ENCODE measurements at places on chromosomes 5 and 9. TPM values are rescaled to one million over a fixed set of nuclear protein-coding genes. Genes with fewer than 3 reads are reported as not detected.

HTR4 gene
- polyA plus RNA-seq = 0.91 TPM

- no peak for DNase-seq
These were observed 196.3 kb downstream of the MEF2C start for GRCh38 chr5:88686726-88687125.

GRCh38 chr5:180598797-180599589 is 7.7 kb upstream of the SCGB3A1 start:
- DNase-seq = no peak

DNA sequence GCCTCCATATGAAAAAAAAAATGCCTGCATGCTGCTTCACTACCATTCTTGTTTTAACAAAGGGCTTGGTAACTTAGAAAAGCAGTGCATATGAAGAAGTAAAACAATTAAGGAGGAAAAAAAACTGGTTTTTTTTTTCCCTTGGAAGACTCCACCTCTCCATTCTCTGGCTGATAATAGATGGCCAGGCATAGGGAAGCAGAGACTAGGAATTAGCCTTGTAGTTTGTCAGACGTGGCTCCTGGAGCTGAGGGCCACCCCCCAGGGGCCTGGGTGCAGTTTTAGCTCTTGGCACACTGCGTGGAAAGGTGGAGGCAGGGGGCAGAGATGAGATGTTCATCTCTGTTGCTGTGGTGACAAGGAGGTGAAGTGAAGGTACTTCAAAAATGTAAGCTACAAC is 42.7 kb downstream of the WDR36 start:
- no peak for DNase-seq

- DNase-seq = peak; percentile 81
These were observed at the start of gene ST8SIA4 for GRCh38 chr5:100903039-100903887. Gene ST8SIA4, minus strand, starts transcription at chr5:100903282. Its CDS starts 327 bp downstream, at chr5:100902955.

ZNF354B gene
- 23.7 TPM for polyA plus RNA-seq

DNA sequence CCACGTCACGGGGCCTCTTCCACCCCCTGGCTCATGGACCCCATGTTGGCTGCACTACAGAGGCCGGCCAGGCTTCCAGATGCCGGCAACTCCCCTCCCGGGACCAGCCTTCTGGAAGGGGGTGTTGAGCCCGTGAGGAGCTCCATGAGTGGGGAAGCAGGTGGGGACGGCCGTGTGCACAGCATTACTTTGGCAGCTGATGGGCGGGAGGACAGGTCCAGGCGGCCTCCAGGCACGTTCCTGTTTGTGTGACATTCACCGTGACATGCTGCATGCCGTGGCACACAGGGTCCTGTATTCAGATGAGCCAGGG is 29.1 kb upstream of the ABO start:
- no peak for DNase-seq

- DNase-seq = no peak
These were observed 53.9 kb downstream of the OSTF1 start for GRCh38 chr9:75142202-75142601.

WDR41 gene
- 82.7 TPM for polyA plus RNA-seq

SLCO6A1 gene
- not detected for polyA plus RNA-seq

DNA sequence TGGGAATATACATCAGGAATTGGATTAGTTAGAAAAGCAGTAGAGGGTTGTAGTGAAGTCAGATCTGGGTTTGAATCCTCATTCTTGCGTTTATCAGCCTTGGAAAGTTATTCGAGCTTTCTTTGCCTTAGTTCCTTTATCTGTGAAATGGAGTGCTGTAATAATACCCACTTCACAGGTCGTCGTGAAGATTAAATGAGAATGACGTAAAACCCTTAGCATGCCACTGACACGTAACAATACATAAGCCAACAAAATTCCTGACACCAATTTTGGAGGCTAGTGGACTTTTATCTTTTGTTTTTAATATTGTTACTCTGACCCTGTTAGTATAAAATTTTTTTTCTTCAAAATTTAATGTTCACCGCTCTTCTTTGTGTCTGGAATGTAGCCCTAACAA is 3.4 kb downstream of the SKP2 start:
- DNase-seq = no peak

GRCh38 chr9:135001526-135001925 is 83.8 kb upstream of the FCN1 start:
- no peak for DNase-seq

PSIP1 gene
- polyA plus RNA-seq = 213 TPM

SPATA31C1 gene
- not detected for polyA plus RNA-seq

DNA sequence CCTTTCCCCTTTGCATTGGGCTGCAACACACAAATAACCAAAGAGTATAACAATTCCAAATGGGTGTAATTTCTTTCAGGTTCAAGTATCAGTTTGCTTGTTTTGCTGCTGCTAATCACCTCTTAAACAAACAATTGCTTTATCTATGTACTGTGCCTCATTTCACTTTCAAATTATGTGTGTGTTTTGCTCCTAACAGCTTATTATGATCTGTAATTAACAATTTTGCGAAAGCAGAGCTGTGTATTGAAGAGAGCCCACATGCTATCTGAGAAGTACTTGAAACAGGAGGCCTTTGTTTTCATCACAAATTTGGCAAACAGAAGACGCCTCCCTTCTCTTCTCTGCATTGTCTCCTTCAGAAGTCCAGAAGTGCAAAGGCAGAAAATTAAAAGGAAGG is 312.0 kb downstream of the TLE1 start:
- DNase-seq = no peak

CMYA5 gene
- polyA plus RNA-seq = 11.7 TPM

GRXCR2 gene
- not detected for polyA plus RNA-seq

KCNN2 gene
- 3.4 TPM for polyA plus RNA-seq

DNA sequence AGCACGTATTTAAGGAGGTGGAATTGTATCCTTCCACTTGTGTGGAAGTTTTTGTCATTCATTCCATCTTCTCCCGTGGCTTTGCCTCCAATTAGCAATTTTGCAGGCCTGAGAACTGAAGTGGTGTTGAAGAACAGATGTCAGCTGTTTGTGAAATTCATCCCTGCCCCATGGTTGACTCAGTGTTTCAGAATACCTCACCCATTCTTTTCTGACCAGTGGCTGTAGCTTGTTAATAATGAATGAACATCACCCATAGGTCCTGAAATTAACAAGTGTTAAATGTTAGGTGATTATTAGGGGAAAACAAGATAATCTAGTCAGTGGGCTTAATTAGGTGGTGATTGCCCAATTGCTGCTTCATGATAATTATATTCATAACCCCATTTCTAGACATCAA is 11.7 kb downstream of the ZNF462 start:
- no peak for DNase-seq

AJM1 gene
- 1.1 TPM for polyA plus RNA-seq

DNA sequence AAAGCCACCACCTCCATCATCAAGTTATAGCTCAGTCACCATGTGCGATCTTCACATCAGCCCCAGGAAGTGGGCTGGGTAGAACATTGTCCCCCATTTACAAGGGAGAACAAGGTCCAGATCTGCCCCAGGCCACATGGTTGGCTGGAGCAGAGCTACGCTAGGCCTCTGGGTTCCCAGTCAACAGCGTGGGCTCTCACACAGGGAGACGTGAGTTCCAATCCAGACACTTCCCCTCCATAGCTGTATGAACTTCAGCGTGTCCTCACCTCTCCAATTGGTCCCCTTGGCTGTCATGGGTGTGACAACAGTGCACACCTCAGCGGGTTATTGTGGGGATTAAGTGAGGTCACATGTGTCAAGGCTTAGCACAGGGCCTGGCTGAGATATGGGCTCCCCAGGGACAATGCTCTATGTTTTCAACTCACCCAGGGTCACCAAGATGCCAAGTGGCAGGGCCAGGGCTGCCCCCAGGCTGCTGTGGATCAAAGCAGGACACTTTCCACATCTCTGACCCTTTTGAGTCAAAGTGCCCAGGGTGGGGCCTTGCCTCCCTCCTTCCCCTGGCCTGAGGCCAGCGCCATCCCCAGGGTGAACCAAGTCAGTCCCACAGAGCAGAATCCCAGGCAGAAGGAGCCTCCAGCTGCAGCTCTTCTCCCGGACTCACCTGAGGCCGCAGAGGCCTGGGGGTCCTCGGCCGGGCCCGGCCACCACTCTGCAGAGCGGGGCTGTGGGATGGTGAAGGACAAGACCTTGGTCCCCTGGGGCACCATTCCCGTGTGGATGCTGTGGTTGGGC is 19.8 kb downstream of the AKNA start:
- no peak for DNase-seq

DNA sequence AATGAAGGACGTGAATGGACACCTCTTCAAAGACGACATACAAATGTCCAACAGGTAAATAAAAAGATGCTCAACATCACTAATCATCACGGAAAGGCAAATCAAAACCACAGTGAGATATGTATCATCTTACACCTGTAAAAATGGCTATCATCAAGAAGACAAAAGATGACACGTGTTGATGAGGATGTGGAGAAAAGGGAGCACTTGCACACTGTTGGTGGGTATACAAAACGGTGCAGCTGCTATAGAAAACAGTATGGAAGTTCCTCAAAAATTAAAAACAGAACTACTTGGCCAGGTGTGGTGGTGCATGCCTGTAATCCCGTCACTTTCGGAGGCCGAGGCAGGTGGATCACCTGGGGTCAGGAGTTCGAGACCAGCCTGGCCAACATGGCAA is 47.9 kb downstream of the STK10 start:
- no peak for DNase-seq

PLAC8L1 gene
- 2.2 TPM for polyA plus RNA-seq

PSAT1 gene
- 30.1 TPM for polyA plus RNA-seq

SLC23A1 gene
- polyA plus RNA-seq = 1.6 TPM

DNA sequence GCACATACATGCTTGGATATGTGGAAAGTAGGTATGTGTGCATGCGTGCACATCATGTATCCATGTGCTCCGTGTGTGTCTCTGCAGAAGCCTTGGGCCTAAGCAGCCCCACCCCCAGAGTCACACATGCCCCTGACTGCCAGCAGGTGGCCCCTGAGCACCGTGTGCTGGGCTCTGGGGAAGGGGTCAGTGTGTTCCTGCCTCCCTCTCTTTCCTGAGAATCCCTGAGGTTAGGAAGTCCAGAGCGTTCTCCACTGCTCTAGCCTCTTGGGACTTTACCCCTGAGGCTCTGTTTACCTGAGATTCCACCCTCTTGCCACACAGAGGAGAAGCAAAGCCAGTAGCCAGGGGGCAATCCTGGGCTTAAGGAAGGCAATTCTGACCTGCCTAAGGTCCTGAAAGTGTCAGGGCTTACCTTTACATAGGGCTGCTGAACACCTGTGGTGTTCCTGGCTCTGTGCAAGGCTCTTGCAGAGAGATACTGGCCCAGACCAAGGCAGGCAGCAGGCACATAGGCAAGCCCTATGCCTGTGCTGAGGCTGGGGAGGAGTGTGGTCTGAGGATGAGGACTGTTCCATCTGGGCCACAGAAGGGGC is 207.3 kb downstream of the TMEM38B start:
- peak; percentile 56 for DNase-seq

GRM6 gene
- polyA plus RNA-seq = 1.9 TPM

DDX31 gene
- polyA plus RNA-seq = 15.2 TPM

DNA sequence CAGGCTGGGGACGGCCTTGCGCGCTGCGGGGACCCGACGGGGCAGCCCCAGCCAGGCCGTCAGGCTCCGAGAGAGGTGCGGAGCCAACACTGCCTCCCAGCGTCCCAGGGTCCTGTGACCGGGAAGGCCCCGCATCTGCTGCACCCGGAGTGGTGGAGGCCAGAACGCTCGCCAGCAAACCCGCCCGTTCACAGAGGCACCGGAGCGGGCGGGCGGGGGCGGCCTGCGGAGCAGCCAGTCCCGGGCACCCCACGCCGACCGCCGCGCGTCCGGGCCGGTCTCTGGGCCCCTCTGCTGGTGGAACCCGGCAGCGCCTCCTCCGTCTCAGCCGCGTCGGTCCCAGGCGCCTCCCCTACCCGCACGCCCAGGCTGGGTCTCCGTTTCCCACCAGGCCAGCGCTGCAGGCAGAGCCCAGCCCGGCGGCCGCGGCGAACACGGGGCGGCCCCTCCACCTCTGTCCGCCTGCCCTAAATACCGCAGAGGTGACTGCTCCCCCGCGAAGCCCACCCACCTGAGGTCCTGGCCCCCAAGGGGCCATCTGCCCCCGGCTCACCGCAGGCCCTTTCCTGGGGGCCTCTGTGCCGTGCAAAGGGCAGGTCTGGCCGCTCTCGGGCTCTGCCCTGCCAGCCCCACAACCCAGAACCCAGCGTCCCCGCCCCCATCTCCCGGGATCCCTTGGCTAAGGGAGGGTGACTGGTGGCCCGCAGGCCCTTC is 15.9 kb downstream of the EXD3 start:
- no peak for DNase-seq

ABCA1 gene
- 19.4 TPM for polyA plus RNA-seq

GRCh38 chr9:114123031-114123977 is 24.2 kb upstream of the KIF12 start:
- no peak for DNase-seq
